Body of pancreas (tissue), 4 donors: ENCODE measurements at places on chromosomes 4 and X.
A peak's percentile ranks its signal among the peaks of the same experiment; 100 is the strongest.

- no peaks in the 10 kb centered on the region for H3K4me1 ChIP-seq
- no peak overlapping the region for H3K4me3 ChIP-seq
- no peaks in the 10 kb centered on the region for H3K27me3 ChIP-seq
- H3K36me3 ChIP-seq: no peaks in the 10 kb centered on the region
- no peak overlapping the region for H3K27ac ChIP-seq
Observed at GRCh38 chrX:123499787-123500186, 233.1 kb downstream of the THOC2 start.

GRCh38 chrX:37424000-37424429 is 74.9 kb downstream of the PRRG1 start:
- no peaks in the 10 kb centered on the region for H3K4me1 ChIP-seq
- no peaks in the 10 kb centered on the region for H3K36me3 ChIP-seq
- H3K27ac ChIP-seq: no peak overlapping the region
- no peaks in the 10 kb centered on the region for H3K27me3 ChIP-seq
- H3K4me3 ChIP-seq: no peak overlapping the region

GRCh38 chrX:41921492-41922430 is 1.6 kb downstream of the CASK start:
- no peaks in the 10 kb centered on the region for H3K4me1 ChIP-seq
- no peaks in the 10 kb centered on the region for H3K36me3 ChIP-seq
- H3K27me3 ChIP-seq: no peaks in the 10 kb centered on the region
- H3K4me3 ChIP-seq: peak overlapping the region; percentile 41
- peak overlapping the region; percentile 55 for H3K27ac ChIP-seq
- no peak for DNase-seq

GRCh38 chr4:7043284-7044136 is at the start of gene TADA2B:
Gene TADA2B (plus strand): TSS chr4:7043372. CDS start chr4:7043580, 208 bp downstream.
- DNase-seq: peak; percentile 58
- peak within 1 kb of the TSS; percentile 92 for H3K4me3 ChIP-seq
- no peaks in the 10 kb centered on the region for H3K27me3 ChIP-seq
- no peaks in the 10 kb centered on the region for H3K36me3 ChIP-seq
- H3K27ac ChIP-seq: peak within 1 kb of the TSS; percentile 90
- H3K4me1 ChIP-seq: peaks cover 49% of the 10 kb centered on the region

GRCh38 chrX:66150163-66150562 is 13.9 kb upstream of the HEPH start:
- DNase-seq: no peak
- H3K27ac ChIP-seq: no peak overlapping the region
- no peaks in the 10 kb centered on the region for H3K36me3 ChIP-seq
- H3K4me1 ChIP-seq: no peaks in the 10 kb centered on the region
- H3K27me3 ChIP-seq: no peaks in the 10 kb centered on the region

DNA sequence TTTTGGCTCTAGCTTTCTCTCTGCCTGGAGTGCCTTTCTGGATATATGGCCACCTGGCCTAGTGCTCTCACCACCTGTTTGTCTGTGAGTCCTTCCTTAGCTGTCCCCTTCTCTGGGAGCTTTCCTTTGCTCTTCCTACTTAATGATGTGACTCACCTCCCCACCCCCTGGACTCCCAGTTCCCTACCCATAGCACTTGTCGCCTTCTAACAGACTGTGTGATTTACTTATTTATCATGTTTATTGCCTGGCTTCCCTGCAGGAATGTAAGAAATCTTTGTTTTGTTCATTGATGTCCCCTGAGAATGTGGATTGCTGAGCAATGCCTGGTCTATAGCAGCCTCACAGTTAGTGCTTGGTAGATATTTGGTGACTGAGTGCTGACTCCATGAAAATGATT is 18.9 kb downstream of the ADD1 start:
- H3K4me3 ChIP-seq: no peak overlapping the region
- H3K27me3 ChIP-seq: no peaks in the 10 kb centered on the region
- peak overlapping the region; percentile 52 for H3K27ac ChIP-seq
- H3K36me3 ChIP-seq: no peaks in the 10 kb centered on the region

DNA sequence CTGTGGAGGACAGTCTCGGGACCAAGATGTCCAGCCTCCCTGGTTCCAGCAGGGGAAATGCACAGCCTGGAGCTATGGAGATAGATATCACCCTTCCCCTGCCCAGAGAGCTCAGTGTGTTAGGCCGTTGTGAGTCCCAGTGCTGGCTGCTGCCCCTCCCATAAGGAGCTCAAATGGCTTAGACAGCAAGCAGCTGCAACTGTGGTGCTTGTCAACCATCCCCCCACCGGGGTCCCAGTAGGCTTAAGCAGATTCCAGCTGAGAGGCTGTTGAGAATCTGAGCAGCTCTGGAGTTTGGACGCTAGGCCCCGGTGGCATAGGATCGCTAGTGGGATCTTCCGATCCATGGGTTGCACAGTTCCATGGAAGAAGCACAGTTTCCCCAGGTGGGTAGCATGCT is 181.8 kb upstream of the POF1B start:
- no peak overlapping the region for H3K27ac ChIP-seq
- no peaks in the 10 kb centered on the region for H3K36me3 ChIP-seq
- no peaks in the 10 kb centered on the region for H3K27me3 ChIP-seq
- H3K4me1 ChIP-seq: no peaks in the 10 kb centered on the region

DNA sequence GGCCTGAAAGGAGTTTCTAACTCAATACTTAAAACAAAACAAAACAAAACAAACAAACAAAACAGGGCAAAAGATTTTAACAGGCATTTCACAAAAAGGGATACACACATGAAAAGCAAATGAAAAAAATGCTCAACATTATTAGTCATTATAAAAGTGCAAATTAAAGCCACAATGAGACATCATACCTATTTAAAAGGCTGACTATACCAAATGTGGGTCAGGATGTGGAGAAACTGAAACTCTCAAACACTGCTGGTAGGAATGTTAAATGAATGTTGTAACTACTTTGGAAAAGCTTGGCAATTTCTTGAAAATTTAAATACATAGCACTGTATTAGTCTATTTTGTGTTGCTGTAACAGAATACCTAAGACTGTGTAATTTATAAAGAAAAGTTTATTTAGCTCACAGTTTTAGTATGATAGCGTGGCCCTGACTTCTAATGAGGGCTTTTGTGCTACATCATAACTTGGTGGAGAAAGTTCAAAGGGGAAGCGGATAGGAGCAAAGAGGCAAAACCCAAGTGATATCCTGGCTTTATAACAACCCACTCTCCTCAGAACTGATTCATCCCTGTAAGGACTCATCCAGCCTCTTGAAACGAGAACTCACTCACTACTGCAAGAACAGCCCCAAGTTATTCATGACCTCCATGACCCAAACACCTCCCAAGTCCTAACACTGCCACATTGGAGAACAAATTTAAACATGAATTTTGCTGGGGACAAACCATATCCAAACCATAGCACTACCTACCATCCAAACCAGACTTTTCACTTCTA is 214.0 kb downstream of the TEX11 start:
- no peaks in the 10 kb centered on the region for H3K4me1 ChIP-seq
- no peak overlapping the region for H3K4me3 ChIP-seq
- no peak overlapping the region for H3K27ac ChIP-seq

DNA sequence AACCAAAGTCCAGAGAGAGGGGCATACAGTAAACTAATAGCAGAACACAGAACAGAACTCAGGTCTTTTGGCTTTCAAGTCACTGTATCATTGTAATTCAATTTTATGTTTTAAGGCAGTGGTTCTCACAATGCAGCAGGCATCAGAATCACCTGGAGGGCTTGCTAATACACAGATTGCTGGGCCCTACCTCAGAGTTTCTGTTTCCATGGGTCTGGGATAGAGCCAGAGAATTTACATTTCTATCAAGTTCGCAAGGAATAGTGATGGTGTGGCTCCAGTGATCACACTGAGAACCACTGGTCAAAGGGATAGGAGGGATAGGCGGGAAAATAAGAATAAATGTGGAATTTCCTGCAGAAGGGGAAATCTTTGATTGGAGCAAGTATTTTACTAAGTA is 36.7 kb downstream of the LANCL3 start:
- DNase-seq: no peak
- no peaks in the 10 kb centered on the region for H3K36me3 ChIP-seq
- no peaks in the 10 kb centered on the region for H3K4me1 ChIP-seq

GRCh38 chr4:165312506-165312905 is 15.0 kb upstream of the MSMO1 start:
- H3K27me3 ChIP-seq: no peaks in the 10 kb centered on the region
- DNase-seq: no peak
- no peaks in the 10 kb centered on the region for H3K4me1 ChIP-seq
- no peak overlapping the region for H3K4me3 ChIP-seq

GRCh38 chr4:101050837-101051205 is 296.5 kb downstream of the PPP3CA start:
- no peaks in the 10 kb centered on the region for H3K4me1 ChIP-seq
- H3K4me3 ChIP-seq: no peak overlapping the region
- H3K36me3 ChIP-seq: no peaks in the 10 kb centered on the region
- DNase-seq: no peak
- no peaks in the 10 kb centered on the region for H3K27me3 ChIP-seq
- H3K27ac ChIP-seq: no peak overlapping the region

- no peak overlapping the region for H3K27ac ChIP-seq
- peaks cover 8% of the 10 kb centered on the region for H3K4me1 ChIP-seq
- no peaks in the 10 kb centered on the region for H3K27me3 ChIP-seq
- H3K36me3 ChIP-seq: no peaks in the 10 kb centered on the region
Observed at GRCh38 chr4:85886665-85887064, 411.7 kb downstream of the ARHGAP24 start.

GRCh38 chrX:130084631-130085237 is 25.6 kb downstream of the ELF4 start:
- H3K27ac ChIP-seq: no peak overlapping the region
- H3K4me3 ChIP-seq: no peak overlapping the region
- H3K36me3 ChIP-seq: no peaks in the 10 kb centered on the region
- no peak for DNase-seq
- no peaks in the 10 kb centered on the region for H3K27me3 ChIP-seq

- no peak overlapping the region for H3K27ac ChIP-seq
- H3K4me3 ChIP-seq: no peak overlapping the region
- no peaks in the 10 kb centered on the region for H3K27me3 ChIP-seq
- no peaks in the 10 kb centered on the region for H3K4me1 ChIP-seq
Observed at GRCh38 chrX:96314985-96315384, 369.7 kb upstream of the DIAPH2 start.

GRCh38 chr4:6672131-6672530 is 21.5 kb upstream of the S100P start:
- H3K4me3 ChIP-seq: no peak overlapping the region
- no peak for DNase-seq
- no peak overlapping the region for H3K27ac ChIP-seq
- H3K4me1 ChIP-seq: peaks cover 35% of the 10 kb centered on the region
- no peaks in the 10 kb centered on the region for H3K27me3 ChIP-seq
